ENCODE measurements at places on chromosomes 11 and 22. TPM values are rescaled to one million over a fixed set of nuclear protein-coding genes. Genes with fewer than 3 reads are reported as not detected.

SCARF2 gene
- 0.16 TPM for total RNA-seq

TSPO gene
- total RNA-seq, result 101 TPM

KAT5 gene
- total RNA-seq, result 65.4 TPM

RASGRP2 gene
- total RNA-seq, result 4.6 TPM

IRF7 gene
- total RNA-seq, result 60.6 TPM

PDE2A gene
- 0.37 TPM for total RNA-seq

GRM5 gene
- not detected for total RNA-seq

- DNase-seq, result peak; percentile 59
Measured at GRCh38 chr22:26502688-26503561, 9.3 kb downstream of the TFIP11 start.

GRCh38 chr11:85712953-85713352, 27.0 kb upstream of the CCDC89 start:
- no peak for DNase-seq

DNA sequence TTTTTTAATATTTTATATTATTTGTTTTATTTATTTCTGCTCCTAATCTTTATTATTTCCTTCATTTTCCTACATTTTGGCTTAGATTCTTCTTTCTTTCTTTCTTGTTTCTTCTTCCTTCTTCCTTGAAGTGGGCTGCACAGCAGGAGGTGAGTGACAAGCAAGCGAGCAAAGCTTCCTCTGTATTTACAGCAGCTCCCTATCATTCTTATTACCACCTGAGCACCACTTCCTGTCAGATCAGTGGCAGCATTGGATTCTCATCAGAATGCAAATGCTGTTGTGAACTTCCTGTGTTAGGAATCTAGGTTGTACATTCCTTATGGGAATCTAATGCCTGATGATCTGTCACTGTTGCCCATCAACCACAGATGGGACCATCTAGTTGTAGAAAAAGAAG, 784.9 kb upstream of the LUZP2 start:
- DNase-seq, result no peak

DNA sequence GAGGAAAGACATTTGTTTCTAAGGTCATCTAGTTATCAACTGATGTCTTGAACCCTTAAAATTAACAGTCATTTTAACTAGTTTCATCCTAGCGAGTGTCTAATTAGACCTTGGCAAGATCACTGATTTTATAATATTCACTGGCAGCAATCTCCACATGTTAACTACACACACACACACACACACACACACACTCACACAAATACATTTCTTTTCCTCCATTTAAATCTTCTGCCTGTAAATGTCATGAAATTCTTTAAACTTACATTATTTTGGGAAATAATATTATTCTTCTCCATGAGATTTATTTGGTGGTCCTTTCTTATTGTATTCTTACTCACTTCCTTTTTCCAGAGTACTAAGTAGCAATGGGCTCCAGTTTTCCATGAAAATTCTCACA, 2.9 kb upstream of the IFTAP start:
- DNase-seq, result no peak

- no peak for DNase-seq
Measured at GRCh38 chr11:28337701-28338100, 229.5 kb downstream of the METTL15 start.

GRCh38 chr11:57487021-57487778, 26.9 kb downstream of the RTN4RL2 start:
- no peak for DNase-seq

GRCh38 chr11:68153742-68154141, 32.6 kb upstream of the CHKA start:
- no peak for DNase-seq

Measured in activated naive CD8-positive, alpha-beta T cell treated with anti-CD3 and anti-CD28 coated beads for 36 hours (primary cell).